ENCODE measurements at places on chromosomes 3 and 15.

- no peak for DNase-seq
Measured at GRCh38 chr3:193783166-193783896, 190.3 kb downstream of the OPA1 start.

DNA sequence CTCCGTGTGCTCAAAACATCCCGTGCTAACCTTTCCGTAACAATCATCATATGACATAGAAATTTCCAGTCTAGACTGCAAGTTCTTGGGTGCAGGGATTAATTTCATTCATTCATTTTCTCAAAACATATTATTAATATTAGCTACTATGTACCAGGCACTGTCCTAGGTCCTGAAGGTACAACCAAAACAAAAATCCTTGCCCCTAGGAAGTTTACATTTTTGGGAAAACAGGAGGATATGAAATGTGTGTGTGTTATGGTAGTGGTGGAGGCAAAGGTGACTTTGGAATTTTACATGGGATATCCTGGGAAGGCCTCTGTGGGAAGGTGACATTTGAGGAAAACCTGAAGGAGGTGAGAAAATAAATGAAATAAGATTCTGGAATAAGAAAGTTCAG, 222.6 kb downstream of the LRRC3B start:
- no peak for DNase-seq

DNA sequence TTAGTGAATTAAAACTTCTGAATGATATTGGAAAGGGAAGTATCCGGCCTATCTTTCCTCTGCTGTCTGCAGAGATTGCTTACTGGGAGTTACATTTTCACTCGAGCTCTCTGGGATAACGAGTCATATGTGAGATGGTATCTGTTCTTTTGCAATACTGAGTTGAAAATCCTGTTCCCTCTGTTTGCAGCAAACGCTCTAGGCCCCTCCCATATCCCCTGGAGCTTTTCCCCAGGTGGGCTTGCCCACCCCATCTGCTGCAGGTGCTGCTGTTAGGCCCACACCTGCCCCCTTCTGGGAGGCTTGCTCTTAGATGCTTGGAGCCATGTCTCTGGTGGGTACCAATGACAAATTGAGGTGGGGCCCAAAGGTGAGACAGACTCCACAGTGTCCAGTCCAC, 42.7 kb upstream of the MTMR10 start:
- DNase-seq = no peak

GRCh38 chr3:5026046-5026362, 46.8 kb downstream of the BHLHE40 start:
- no peak for DNase-seq

DNA sequence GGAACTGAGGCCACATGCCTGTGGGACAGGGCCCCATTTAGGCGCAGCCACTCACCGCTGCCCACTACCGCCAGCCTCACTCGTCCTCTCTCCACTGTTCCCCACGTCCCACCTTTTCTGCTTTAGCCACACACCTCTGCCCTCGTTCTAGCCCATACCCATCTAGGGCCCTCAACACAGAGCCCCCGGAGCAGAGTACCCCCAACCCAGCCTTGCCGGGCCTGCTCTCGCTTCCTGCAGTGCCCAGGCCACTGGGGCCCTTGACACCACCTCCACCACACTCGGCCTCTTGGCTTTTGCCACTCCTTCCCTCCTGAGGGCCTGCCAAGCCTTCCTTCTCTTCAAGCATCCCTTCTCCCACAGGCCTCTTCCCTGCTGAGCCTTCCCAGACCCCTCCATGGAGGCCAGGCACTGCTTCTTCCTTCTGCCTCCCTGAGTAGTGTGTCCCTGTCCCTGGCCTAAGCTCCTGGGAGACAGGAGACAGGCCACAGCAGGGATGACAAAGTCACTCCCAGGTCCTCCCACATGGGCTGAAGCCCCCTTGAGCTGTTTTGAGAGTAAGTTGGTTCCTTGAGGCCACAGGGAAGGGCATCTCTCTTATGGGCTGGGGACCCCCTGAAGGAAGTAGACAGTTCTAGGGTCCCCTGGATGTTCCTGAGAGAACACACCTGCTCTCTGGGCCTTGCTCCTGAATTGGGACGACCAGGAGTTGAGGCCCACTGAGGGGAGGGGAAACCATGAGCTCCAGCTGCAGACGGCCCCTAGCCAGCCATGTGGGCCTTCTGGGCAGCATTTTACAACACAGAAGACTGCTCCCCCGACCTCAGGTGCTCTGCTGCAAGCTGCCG, 4.4 kb downstream of the PRSS50 start:
- peak; percentile 72 for DNase-seq

GRCh38 chr15:80561500-80561899, 133.6 kb upstream of the ABHD17C start:
- no peak for DNase-seq

GRCh38 chr3:158313338-158313927, 203.5 kb downstream of the RSRC1 start:
- DNase-seq = no peak

GRCh38 chr3:33006571-33007286, 55.3 kb downstream of the CCR4 start:
- DNase-seq = no peak

GRCh38 chr15:82838096-82838735, 28.8 kb downstream of the WHAMM start:
- no peak for DNase-seq

- DNase-seq = no peak
Measured at GRCh38 chr3:168591587-168591986, 495.9 kb upstream of the GOLIM4 start.

DNA sequence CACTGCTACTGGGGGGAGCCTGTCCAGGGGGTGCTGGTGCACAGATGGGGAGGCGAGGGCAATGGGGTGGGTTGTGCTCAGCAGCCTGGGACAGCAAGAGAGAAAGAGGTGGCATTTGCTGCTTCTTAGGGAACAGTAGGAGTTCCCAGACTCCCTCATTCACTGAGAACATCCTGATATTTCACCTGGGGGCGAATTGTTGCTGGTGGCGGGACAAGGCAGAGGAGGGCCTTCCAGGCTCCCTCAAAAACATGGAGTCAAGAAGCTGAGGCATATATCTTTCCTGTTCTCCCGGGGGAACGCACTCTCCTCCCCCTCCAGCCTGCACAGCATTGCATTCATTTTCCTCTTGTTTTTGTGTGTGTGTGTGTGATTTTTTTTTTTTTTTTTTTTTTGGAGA, 65.7 kb downstream of the CDC25A start:
- no peak for DNase-seq

DNA sequence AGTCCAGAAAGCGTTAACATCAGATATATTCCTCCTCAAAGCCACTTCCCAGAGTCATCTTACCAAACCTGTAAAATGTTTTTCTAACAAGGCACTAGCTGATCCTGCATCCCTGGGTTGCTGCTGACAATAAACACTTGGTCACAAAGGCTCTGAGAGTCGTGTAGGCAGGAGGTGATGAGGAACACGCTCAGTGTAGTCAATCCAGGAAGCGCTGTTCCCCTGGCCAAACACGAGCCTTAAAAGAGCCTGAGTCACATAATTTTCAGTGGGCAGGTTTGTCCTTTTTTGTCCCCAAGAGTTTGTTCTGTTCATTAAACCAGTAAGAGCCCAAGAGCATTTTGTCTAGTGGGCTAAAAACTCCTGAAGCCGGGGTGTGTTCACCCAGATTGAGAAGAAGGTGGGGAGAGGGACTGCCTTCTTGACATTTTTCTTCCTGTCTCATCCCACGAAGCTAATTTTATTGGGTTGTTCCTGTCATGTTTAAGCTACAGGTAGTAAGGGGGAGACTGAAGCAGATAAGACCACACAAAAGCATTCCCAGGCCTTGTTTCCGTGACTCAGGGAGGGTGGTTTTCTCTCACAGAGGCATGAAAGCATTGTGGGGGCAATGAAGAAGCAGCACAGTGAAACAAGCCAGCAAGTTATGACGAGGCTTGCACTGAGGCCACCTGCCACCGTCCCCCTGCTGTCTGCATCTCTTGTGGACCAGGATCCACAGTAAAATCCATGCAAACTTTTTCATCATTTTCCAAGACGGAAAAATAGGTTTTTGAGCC, 73.7 kb downstream of the FOXB1 start:
- no peak for DNase-seq

GRCh38 chr15:63340353-63340752, 41.3 kb downstream of the CA12 start:
- no peak for DNase-seq

- no peak for DNase-seq
Measured at GRCh38 chr3:115999613-116000012, 376.3 kb downstream of the GAP43 start.

GRCh38 chr15:68481321-68481720, 49.4 kb upstream of the ITGA11 start:
- DNase-seq = peak; percentile 31

DNA sequence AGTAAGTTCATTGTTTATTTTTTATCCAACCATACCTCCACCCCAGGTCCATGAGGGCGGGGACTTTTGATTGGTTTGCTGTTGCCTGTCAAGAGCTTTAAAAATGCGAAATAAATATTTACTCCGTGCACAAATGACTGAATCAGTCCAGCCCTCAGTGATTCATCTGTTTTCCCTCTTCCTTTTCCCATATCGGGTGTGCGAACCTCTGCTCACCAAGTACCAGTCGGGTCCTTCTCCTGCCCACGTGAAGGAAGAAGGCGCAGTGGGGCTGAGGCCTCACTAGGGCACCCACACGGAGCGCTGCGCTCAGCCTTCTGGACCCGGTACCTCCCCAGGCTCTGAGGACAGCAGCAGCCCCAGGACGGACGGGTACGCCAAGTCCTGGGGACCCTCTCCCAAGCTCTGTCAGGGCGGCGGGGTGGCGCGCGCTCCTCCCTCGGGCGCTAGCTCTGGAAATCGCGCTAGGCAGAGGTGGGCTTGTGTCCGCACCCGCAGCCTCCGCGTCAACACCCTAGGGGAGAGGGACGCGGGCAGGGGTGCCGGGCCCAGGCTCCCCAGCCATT, 70.5 kb upstream of the EPHB3 start:
- DNase-seq = no peak

GRCh38 chr15:101267320-101268104, 9.8 kb downstream of the SELENOS start:
- peak; percentile 83 for DNase-seq

DNA sequence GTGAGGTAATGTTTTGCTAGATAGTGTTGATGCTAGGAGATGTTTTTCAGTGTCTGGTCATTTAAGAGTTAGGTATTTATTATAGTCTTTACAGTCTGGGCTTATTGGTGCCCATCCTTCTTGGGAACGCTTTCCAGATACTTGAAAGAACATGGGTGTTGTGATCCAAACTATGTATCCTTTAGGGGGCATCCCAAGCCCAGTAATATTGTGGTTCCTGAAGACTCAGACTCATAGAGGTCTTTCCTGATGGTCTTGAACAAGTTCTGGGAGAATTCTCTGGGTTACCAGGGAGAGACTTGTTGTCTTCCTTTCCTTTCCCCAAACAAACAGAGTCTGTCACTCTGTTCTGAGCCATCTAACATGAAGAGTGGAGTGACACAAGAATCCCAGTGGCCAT, 99.7 kb upstream of the LRRC3B start:
- DNase-seq = no peak

GRCh38 chr15:83732770-83733169, 78.8 kb downstream of the ADAMTSL3 start:
- no peak for DNase-seq

DNA sequence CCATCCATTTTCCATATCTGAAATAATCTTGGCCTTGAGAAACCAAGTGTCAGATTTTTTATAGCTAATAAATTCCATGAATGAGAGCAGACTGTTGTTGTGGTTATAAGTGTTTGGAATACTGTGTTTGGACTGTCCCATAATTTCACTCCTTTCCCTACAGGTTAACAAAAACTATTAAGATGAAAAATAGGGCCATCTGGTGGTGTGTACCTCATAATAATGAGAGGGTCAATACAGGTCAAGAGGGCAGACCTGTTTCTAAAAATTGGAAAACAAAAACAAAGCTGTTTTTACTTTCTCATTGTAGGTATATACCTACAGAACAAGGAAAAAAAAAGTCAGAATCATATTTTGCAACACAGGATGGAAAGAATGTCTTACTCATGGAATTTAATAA, 553.8 kb upstream of the SGO1 start:
- DNase-seq = no peak

DNA sequence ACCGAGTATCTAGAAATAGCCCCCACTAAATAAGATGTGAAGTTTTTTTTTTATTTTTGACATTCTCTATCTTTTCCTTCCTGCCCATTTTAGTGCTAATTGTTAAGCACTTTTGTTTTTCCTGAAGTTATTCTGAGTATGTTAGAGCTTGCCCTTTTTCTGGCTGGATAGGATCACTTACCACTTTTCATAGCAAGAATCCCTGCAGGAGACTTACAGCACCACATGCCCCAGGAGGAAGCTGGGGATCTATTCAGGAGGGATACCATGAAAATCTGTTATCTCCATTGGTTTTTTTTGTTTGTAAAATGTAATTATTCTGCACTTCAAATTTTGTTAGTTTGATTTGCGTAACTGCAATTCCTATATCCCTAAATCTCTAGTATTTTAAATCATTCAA, 968.4 kb downstream of the ZPLD1 start:
- DNase-seq = no peak

DNA sequence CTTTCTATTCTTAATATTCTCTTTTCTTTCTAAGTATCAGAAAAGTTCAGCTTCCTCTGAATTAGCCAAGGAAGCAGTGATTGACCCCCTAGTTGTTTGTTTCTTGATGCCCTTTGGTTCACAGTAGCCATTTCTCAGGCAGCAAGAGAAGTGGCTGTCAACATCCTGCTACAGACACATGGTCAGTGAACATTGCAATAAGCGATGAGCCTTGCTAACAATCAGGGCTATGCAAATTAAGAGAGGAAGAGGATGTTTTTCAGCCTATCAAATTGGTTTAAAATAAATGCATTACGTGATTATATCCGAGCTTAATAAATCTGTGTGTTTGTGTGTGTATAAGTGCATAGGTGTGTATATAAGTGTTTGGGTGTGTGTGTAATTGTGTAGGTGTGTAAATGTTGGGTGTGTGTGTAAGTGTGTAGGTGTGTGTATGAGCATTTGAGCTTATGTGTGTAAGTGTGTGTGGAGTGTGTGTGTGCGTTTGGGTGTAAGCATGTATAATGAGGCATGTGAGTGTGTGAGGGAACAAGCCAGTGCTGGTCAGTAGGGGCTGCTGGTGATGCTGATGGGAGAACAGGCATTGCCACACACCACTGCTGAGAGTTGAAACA, 78.1 kb upstream of the XCR1 start:
- no peak for DNase-seq

DNA sequence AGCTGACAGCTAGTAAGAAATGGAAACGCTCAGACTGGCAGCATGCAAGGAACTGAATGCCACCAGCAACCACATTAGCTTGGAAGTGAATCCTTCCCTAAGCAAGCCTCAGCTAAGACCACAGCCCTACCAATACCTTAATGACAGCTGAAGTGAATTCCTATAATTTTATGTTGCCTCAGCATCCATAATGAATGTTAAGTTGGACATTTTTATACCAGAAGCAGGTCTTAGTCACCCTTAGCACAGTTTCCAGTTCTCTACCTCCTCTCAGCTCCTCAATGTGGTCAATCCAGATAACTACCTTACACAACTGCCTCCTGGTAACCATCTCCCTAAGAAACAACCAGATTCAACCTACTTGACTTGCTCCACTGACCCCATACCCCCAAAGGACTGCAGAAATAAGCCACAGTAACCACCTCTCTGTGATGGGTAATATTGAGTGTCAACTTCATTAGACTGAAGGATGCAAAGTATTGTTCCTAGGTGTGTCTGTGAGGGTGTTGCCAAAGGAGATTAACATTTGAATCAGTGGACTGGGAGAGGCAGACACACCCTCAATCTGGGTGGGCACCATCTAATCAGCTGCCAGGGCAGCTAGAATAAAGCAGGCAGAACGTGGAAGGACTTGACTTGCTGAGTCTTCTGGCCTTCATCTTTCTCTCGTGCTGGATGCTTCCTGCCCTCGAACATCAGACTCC, 33.5 kb downstream of the NEDD4 start:
- DNase-seq = no peak
